ENCODE measurements at places on chromosomes 13 and 19.

DNA sequence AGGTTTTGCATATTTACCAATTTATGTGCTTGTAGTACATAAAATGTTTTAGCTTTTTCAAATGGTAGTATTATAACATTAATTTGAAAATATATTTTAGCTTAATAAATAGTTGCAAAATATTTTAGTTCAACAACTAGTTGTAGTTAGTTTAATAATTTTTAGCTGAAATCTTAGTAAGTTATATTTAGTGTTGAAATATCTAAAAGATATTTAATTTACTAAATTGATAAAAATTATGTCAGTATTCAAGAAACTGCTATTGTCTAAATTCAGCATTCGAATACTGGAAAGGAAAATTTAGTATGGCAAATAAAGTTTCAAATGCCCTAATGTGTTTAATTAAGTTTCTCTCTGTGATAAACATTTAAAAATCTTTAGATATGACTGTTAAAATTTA lies 754.5 kb upstream of the MIR17HG start:
- H3K4me1 ChIP-seq = no peaks in the 10 kb centered on the region
- no peaks in the 10 kb centered on the region for H3K36me3 ChIP-seq
- H3K4me3 ChIP-seq = no peak overlapping the region
- H3K27ac ChIP-seq = no peak overlapping the region
- no peaks in the 10 kb centered on the region for H3K27me3 ChIP-seq
- no peak for DNase-seq

DNA sequence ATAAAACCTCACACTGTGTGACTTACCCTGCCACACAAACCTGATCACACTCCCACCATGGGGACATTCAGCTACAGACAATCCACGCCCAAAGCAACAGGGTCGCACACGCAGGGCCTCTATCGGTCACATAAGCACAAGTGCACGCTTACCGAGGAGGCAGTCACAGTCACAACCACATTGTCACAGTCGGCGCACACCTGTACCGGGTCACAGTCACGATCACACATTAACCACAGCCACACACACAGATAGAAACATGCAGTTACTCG lies 579 bp downstream of the ZNF566 start:
- peak overlapping the region; percentile 97 for H3K27ac ChIP-seq
- no peak for DNase-seq
- no peaks in the 10 kb centered on the region for H3K4me1 ChIP-seq
- H3K27me3 ChIP-seq = no peaks in the 10 kb centered on the region

GRCh38 chr13:84925443-84925842 lies 873.8 kb downstream of the SLITRK6 start:
- H3K27ac ChIP-seq = no peak overlapping the region
- H3K27me3 ChIP-seq = no peaks in the 10 kb centered on the region
- DNase-seq = no peak

DNA sequence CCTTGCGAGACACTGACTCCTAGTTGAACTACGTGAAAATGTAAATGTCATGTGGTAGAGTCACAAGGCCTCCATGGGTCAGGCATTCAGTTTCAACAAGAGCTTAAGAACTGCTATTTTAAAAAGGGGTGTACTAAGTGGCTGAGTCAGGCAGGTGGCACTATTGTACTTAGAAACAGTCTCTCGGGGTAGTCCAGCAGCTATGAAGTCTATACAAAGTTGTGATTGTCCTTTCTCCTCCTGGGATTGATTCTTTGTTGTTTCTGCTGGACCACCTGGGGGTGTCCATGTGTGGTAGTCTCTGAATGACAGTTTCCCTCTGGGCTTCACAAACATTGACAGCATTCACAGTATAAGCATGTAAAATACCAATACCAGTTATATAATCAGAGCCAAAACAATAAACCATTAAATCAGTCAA lies 33.0 kb downstream of the UGGT2 start:
- no peak for DNase-seq
- no peaks in the 10 kb centered on the region for H3K36me3 ChIP-seq
- no peaks in the 10 kb centered on the region for H3K27me3 ChIP-seq
- no peak overlapping the region for H3K27ac ChIP-seq
- H3K4me1 ChIP-seq = no peaks in the 10 kb centered on the region

GRCh38 chr13:23558675-23559536 lies 11.3 kb upstream of the TNFRSF19 start:
- no peaks in the 10 kb centered on the region for H3K4me1 ChIP-seq
- H3K27ac ChIP-seq = peak overlapping the region; percentile 78
- no peak for DNase-seq
- peak overlapping the region; percentile 12 for H3K4me3 ChIP-seq

GRCh38 chr19:6173190-6173589 lies 37.7 kb downstream of the ACSBG2 start:
- H3K27me3 ChIP-seq = no peaks in the 10 kb centered on the region
- H3K4me3 ChIP-seq = no peak overlapping the region
- no peak for DNase-seq
- H3K4me1 ChIP-seq = no peaks in the 10 kb centered on the region

Measured in breast epithelium (tissue), 4 donors.